T-helper 9 cell (primary cell): ENCODE measurements at places on chromosomes 5 and 9.

DNA sequence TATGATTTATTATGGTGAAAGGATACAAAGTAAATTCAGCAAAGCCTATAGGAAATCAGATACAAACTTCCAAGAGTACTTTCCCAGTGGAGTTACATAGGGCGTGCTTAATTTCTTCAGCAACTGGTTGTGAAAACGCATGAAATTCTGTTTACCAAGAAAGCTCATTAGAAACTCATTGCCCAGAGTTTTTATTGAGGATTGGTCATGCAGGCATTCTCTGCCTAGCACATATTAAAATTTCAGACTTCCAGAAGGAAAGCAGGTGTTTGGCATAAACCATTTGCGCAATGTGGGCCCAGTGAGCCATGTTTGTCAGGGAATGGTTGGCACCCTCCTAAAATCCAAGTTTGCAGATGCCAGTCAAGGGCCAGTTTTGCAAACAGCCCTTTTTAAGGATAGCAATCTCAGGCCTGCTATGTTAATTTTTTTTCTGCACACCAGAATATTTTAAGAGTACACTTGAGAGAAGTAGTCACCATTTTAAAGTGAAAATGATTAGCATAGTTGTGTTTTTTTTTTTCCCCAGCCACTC is 311.1 kb upstream of the CHD1 start:
- DNase-seq = no peak

DNA sequence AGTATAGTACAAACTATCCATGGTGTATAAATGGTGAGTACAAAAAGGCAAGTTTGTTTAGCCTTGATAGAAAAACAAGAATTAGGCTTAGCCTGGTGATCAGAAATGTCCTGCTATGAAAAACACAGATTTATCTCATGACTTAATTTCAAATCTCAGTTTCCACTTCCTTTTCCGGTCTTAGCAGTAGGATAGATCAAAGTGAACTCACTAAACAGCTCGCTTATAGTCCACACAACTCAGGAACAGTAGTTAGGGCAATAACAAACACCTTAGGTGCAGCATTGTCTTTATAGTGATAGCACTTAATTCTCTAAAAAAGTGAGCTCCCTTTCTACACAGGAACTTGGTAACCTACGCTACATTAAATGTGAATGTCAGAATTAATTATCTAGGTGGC is 11.4 kb downstream of the GOLGA1 start:
- no peak for DNase-seq

- DNase-seq = no peak
Measured at GRCh38 chr9:34431667-34432066, 26.7 kb downstream of the FAM219A start.

- DNase-seq = no peak
Measured at GRCh38 chr5:67190410-67190809, 6.2 kb downstream of the CD180 start.

DNA sequence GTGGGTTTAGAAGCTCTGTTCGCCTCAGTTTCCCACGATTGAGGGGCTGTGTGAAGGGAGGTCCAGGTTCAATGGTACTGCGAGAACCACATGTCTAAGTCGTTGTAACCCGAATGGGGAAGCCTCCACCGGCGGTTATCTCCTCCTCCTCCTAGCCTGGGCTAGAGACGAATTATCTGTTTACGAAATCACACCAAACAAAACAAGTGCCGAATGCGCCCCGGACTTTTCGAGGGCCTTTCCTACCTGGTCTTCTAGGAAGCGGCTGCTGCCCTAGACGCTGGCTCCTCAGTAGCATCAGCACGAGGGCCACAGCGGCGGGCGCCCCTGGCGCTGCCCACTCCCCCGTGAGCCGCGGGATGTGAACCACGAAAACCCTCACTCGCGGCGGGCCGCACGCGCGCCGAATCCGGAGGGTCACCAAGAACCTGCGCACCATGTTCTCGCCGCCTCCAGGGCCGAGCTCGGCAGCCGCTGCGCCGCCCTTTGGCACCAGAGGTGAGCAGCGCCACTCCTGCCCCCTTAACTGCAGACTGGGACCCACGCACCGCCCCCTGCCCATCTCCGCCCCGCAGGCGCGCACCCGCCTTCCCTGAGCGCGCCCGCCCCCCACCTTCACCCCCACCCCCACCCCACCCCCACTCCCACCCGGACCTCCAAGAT is at the start of gene CDKN2A:
CDKN2A (minus strand) TSS at position 500 of the 663 bp plus-strand sequence.
- peak; percentile 44 for DNase-seq

DNA sequence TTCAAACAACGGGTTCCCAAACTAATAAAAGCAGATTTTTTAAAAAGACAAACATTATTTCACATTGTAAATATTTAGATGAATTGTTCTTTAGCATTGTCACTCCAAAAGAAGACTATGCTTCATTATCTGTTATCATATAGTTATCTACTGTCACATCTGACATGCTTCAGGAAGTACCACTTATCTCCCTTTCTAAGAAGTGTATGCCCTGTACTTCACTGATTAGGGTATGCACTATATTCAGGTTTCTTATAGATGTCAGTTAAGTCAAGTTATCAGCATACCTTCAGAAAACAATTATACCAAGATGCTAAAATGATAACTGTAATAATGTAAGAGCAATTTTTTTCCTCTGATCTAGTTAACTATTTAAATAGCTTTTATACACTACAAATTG is 40.4 kb downstream of the LMBRD2 start:
- DNase-seq = no peak

GRCh38 chr5:176822041-176822792 is 11.9 kb downstream of the UNC5A start:
- no peak for DNase-seq
